ENCODE measurements at places on chromosomes 11 and 22.

DNA sequence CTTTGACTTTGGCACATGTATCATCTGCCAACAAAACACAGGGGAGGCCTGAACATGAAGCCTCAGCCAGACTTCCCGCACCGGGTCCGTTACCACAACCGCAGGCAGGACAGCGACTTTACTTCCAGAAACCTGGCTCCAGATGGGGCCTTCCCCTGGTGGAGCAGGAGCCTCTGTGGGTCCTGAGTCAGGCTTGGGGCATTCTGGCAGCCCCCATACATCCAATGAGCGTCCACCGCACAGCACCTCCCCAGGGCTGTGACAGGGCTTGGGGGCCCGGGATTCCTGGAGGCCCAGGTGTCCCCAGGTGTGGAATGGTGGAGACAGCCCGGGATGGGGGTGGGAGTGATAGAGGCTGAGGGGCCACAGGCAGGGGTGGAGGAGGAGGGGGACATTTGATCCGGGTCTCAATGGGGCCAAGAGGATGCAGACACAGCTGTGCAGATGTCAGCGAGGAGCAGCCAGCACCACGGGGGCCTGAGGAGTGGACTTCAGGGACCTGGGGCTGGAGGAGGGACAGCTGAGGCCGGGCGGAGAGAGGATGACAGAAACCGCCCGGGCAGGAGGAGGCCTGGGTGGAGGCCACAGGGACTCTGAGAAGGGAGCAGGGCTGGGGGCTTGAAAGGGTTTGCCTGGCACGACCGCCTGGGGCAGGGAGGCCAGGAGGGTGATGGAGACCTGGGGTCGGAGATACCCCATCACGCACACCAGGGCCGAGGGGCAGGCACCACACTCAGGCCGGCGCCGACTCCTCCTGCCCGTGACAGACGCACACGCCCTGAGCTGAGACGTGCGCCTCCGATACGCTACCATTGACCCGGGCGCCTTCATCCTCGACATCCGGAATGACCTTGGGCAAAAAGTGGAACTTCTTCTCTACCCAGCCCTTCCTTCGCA, 8.6 kb downstream of the TTLL8 start:
- no peak for DNase-seq

- no peak for DNase-seq
These were observed 1.7 kb upstream of the DIXDC1 start for GRCh38 chr11:111935317-111936039.

DNA sequence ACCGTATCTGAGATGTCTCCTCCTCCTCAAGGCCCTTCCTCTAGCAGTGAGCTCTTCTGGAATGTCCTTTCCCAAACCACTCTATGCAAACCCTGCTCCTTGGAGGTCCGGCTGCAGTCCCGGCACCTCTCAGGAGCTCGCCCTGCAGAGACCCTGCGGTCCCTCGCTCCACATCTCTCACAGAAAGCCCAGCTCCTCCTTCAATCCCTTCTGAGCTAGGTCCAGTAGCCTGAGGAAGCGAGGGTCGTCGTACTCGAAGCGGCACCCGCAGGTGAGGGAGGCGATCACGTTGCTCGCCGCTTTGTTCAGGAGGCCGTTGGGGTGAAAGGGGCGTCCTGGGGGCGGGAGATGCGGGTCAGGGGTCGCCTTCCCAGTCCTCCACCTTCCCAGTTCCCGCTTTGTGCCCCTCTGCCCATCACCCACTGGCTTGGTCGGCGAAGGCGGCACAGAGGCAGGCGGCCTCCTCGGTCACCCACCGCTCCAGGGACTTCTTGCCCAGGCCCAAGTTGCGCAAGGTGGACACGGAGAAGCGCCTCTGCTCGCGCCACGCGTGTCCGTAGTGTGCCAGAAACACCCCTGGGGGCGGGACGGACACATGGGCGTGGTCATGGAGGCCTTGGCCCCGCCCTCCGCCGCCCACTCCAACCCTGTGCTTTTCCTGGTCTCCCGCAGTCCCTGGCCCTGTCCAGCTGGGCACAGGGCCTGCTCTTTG, 21.5 kb upstream of the CYP2D6 start:
- peak; percentile 48 for DNase-seq

GRCh38 chr11:1913271-1914060, 6.0 kb upstream of the TNNT3 start:
- no peak for DNase-seq

DNA sequence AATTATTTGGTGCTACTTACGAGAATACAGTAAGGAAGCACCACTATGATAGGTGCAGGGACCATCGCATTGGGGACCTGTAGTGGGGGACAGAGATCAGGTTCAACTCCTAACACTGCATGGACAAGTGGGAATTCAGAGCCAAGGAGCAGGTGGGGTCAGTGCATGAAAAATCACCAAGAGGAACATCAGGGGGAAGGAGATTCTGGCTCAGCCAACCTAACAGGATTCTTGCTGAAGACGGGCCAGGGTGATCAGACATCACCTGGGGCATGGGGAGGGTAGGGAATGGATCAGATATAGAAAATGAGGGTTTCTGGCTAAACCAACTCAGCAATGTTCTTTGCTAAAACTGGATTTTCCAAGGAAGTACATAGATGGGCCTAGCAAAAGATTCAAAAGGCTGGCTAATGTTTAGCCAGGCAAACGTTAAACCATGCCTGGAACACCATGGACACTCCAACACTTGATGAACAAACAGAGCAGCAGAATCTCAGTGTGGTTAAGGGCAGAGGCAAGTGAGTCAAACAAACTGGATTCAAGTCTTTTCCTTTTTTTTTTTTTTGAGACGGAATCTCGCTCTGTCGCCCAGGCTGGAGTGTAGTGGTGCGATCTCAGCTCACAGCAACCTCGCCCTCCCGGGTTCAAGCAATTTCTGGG, 70.0 kb downstream of the MICAL3 start:
- DNase-seq, result no peak

Data from K562 (cell line).